Hepatic stellate cell (primary cell): ENCODE measurements at places on chromosomes 5 and 9.

GRCh38 chr9:102497709-102498108 lies 497.4 kb upstream of the CYLC2 start:
- no peak for DNase-seq

GRCh38 chr5:74850789-74851425 lies 15.3 kb downstream of the FAM169A start:
- DNase-seq, result no peak

DNA sequence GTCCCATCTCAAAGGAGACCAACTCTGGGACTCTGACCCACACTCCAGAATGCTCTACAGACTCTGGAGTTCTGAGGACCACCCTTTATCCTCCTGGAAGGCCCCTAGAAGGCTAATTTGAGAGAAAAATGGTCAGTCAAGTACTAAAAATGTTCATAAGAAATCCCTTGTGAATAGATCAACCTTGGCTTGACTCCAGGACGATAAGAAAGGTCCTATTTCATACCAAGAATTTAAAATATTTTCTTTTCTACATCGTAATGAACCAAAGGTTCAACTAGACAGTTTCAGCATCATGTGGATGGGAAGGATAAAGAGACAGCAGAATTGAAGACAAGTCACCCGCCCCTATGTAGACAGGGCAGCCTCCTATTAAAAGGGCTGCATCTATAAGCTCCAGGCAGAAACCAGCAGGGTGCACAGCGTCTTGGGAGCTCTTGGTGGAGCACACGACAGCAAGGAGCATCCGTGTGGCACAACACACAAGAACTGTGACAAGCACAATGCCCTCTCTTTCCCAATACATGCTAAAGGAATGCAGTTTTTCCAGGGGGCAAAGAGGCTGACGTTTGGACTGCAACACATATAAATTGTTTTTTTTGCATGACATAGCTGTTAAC lies 38.3 kb downstream of the RASEF start:
- DNase-seq, result no peak

DNA sequence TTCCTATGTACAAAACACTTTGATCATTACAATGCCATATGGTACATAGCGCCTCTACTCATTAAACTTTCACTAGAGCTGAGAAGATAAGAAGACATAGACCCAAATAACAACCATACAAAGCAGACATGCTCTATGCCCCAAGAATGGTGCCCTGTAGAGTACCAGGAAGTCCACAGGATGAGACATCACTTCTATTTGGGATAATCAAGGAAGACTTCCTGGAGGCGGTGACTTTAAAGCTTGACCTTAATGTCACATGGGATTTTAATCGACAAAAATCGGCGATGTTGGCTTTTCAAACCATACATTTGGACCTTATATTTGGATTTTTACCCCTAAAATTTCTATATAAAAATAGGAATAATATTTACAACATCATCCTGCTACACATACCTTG lies 224.3 kb upstream of the MAP3K1 start:
- DNase-seq, result no peak

- DNase-seq, result no peak
Measured at GRCh38 chr9:89386797-89387196, 68.5 kb downstream of the SECISBP2 start.

GRCh38 chr5:62259699-62260250 lies 46.2 kb upstream of the KIF2A start:
- no peak for DNase-seq

DNA sequence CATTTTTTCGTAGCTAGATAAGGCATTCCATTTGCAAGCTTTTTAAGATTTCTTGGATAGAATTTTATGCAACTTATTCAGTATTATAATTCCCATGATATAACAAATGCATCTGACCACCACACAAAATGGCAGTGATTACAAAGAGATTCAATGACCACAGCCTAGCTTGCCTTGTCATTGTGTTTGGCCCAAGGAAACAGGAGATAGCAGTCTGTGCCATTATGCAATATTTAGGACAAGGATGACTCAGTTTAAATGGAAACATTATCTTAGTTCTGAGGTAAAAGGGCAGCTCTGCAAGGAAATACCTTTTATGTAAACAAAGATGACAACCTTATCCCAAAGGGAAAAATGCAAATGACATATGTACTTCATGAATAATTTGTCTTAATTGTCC lies 89.8 kb downstream of the NUDT12 start:
- no peak for DNase-seq

DNA sequence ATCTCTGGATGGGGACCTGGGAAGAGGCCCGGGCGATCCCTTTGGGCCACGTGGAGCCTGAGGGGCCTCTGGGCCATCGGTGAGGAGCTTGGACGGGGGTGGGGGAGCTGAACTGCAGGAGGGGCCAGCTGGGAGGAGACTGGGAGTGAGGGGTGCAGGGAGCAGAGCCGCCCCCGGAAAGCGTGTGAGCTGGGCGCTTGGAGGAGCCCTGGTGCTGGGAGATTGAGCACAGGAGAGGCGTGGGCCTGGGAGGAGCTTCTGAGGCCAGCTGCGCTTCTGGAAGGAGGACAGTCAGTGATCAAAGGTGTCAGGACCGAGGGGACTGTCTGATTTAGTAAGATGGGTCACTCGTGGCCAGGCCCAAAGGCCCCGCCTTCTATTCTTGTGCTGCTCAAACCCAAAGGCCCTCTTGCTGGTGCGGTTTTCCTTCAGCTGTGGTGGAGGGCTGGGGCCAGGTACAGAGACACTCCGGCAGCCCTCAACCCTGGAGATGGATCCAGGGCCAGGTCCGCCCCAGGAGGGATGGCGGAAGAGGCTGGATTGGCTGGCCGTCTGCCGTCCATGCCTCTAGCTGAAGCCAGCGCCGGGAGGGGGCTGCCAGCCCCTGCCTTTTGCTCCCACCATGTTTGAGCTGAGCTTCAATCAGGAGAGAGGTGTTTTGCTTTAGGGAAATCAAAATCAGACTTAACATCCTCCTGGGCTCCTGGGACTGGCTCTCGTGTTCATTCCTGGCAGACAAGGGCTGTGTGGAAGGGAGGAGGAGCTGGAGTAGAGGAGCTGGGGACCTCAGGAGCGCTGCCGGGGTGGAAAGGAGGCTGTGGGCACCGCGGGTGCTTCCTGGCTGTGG lies 21.6 kb downstream of the NCS1 start:
- peak; percentile 37 for DNase-seq

DNA sequence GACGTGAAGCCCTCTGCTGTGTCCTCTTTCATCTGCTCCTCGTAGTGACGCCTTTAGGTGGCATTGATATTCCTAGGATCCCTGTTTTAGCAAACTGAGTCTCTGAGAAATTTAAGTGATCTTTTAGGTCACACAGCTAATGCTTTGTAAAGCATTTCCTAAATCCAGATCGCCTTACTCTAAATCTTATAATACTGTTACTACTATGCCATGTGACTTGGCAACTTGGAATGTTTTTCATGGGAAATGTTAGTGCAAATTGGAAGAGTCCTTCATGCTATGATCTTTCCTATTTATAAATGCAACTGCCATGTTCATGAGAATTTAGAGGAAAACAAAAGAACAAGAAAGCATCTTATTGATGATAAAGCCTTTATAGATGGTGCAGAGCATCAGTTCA lies 212.2 kb downstream of the TRIO start:
- no peak for DNase-seq

DNA sequence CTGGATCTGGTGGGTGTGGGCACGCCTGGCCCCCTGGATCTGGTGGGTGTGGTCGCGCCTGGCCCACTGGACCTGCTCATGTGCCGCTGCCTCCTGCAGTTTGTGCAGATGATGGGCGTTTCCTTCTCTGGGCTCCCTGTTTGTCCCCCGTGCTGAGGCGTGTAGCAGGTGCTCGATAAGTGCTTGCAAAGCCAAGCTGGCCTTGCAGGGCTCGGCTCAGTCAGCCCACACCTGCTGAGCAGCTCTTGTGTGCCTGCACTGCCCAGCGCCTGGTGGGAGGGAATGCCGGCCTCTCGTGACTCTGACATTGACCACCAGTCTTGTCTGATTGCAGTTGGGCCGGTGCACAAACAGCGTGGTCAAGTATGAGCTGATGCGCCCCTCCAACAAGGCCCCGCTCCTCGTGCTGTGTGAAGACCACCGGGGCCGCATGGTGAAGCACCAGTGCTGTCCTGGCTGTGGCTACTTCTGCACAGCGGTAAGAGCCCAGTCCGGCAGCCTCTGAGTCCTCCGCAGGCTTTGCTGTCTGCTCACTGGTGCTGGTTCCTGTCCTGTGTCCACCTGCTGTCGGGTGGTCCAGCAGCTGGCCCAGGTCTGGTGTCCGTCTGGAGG lies 102.7 kb upstream of the CACNA1B start:
- no peak for DNase-seq

DNA sequence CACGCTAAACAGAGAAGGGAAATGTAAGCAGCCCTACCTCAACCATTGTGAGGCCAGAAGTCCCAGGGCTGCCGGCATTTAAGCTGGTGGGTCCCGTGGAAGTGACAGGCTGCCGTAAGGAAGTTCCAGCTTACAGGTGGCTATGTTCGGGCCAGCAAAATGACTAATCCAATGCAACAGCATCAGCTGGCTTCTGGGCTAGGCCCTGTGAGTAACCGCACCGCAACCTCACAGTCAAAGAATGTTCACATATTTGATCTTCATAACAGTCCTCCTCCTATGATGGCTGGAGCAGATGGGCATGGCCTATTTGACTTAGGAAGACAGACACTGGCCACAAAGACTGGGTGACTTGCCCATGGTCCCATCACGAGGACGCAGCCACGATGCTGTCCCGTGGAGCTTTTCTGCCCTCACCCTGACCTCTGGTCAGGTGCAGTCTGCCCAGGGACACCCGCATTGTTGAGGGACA lies 88.2 kb downstream of the LIFR start:
- peak; percentile 95 for DNase-seq

DNA sequence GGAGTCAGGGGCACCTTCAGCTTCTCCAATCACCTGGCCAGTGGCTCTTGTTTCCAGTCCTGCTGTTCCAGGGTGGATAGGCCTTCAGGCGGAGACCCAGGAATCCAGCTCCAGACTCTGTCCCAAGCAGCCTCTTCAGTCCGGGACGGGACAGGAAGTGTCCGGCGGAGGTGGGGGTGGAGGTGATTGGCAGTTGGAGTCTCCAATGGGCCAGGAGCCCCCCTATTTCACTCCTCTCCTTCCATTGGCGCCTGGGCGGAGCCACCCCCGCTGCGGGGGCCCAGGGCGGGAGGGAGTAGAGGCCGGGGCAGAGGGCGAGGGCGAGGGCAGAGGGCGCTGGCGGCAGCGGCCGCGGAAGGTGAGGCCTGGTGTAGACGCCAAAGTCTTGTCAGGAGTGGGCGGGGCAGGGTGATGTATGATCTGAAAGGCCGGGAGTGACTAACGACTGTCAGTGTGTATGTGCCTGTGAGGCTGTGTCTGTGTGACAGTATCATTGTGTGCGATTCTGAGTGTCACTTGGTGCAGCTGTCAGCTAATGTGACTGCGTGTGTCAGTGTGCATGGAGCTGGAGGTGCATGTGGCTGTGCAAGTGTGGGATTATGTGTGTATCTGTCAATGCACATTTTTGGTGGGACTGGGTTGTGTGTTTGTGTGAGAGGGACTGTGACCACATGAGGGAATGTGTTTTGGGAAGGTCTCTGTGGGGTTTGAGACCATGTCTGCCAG lies at the start of gene IL11RA:
TSS of gene IL11RA (plus strand) at position 310 of the 726 bp plus-strand sequence. CDS start 3,033 bp downstream, outside the sequence.
- peak; percentile 98 for DNase-seq

DNA sequence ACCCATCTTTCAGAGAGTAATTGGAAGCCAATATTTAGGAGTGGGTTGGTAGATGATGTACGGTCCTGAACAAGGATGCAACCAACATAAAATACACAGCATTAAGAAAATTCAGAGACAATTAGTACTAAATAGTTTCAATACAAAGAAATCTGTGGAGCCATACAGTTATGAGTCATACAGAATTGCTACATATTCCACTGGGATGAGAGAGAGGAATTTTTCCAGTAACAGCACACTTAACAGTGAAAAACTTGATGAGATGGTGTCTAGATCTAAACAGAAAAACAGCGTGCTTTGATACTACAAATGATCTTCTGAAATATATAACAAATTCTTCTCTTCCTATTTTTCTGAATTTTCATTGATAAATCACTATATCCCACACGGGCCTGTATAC lies 1999.3 kb upstream of the CDH9 start:
- DNase-seq, result no peak

DNA sequence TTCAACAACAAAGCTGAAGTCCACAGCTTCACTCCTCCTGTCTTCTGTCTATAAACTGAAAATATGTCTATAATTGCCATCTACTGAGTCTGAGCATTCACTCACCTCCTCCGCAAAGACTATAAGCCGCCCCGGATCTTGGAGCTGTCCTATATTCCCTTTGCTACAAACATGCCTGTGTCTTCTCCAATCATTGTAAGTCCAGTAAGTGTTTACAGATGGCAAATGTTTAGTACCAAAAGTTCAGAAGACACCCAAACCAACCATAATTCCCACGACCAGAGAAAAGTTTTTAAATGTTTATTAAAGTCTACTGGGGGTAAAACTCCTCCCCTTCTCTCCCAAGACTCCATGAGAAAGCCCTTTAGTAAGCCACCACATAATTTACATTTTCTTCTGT lies 80.9 kb downstream of the EBF1 start:
- no peak for DNase-seq

- DNase-seq, result no peak
Measured at GRCh38 chr9:69918322-69918721, 97.7 kb downstream of the CFAP95 start.

GRCh38 chr5:168676501-168676900 lies 97.3 kb upstream of the PANK3 start:
- no peak for DNase-seq

DNA sequence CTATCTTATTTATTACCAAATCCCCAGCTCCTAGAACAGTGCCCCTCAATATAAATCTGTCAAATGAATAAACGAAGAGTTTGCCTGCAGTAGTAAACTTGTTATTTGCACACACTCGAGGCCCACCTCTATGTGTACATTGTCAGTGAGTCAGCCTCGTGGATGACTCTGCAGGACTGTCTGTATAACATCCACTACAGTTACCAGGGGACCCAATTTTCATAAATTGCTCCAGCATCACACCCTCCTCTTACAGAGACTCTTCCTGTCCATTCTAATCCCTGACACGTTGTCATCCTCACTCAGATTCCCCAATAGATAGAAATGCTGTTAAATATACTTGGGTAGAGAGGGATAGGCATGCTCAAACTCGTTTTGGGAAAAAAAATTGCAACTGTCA lies 478.5 kb downstream of the RAB3C start:
- DNase-seq, result no peak

GRCh38 chr5:13629218-13629617 lies 315.3 kb downstream of the DNAH5 start:
- no peak for DNase-seq

DNA sequence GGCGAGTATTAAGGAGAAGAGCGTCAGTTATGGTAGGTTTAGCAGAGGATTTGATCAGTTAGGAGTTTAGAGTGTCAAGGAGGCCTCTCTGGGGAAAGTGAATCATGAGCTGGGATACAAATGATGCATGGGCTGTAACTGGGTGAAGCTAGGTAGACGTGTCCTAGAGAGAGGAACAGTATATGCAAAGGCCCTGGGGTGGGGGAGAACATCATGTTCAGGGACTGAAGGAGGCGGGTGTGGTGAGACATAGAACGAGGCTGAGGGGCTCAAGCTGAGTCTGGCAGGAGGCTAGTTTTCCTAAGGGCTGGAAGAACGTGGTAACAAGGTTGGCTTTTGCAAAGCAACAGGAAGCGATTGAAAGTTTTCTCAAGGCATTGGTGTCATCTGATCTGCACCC lies 10.5 kb downstream of the TMEM268 start:
- no peak for DNase-seq
